ENCODE measurements at places on chromosomes 16 and 17. TPM values are rescaled to one million over a fixed set of nuclear protein-coding genes. Genes with fewer than 3 reads are reported as not detected.

DNA sequence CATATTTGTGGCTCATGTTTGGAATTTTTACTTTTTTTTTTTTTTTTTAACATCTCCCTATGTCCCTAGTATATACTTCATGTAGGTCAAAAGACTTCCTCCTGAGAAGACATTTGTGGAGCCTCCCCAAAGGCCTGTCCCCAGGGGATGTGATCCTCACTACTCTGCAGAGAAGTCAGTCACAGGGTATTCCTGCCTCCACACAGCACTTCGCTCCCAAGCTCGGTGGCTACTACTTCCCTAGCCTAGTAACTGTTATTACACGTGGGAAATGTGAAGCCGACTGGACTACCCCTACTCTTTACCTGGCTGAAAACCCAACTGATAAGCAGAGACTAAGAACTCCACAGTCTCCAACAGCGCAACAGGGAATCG is 116.8 kb downstream of the HIC1 start:
- DNase-seq, result no peak

GRCh38 chr17:81348097-81349055 is 46.9 kb upstream of the BAHCC1 start:
- DNase-seq, result no peak

DNA sequence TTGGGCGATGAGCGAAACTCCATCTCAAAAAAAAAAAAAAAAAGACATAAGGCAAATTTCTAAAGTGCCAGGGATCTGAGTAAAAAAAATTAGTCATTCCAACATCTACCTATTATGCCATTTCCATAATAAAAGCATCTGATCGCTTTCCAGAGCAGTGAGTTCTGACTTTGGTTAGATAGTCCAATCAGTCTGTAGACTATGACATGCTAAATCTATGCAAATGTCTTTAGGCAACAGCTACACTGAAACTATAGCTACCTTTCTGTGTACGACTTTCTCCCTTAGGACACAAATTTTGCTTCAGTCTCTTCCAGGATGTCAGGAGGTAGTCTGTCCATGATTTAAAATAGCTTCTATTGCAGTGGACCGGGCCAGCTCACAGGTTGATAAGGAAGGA is 58.9 kb upstream of the ARHGAP44 start:
- no peak for DNase-seq

DNA sequence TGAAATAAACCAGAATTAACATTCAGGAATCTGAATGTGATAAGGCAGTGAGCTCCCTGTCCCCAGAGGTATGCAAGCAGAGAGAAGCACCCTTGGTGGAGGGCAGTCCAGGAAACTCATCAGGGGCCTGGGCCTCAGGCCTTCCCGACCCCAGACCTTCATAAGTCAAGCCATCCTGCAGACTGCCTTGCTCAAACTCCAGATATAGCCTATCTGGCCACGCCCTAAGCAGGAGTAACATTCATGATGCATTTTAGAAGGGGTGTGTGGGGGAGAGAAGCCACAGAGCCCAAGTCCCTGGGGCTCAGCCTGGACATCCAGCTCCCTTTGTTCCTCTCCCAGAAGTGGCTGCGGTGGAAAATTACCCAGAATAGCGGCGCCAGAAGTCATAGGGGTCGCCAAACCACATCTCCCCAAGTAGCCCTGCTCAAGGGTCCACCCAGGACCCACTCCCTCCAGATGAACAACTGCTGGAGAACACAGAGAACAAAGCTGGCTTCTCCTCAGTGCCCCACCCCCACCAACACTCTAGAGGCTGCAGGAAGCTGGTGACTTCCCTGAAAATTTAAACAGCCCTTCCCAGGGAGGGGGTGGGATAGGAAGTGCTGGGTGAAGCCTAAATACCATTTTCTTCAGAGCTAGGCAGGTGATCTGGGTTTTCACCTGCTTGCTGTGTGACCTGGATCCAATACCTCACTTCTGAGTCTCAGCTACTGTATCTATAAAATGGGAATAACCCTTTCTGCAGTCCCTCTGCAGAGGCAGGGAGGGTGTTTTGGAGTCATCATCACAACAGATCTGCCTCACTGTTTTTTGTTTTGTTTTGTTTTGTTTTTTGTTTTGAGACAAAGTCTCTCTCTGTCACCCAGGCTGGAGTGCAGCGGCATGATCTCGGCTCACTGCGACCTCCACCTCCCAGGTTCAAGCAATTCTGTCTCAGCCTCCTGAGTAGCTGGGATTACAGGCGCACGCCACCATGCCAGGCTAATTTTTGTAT is 1.5 kb upstream of the SREBF1 start:
- peak; percentile 86 for DNase-seq

The HOXB5 gene
- 0.40 TPM for total RNA-seq

- DNase-seq, result peak; percentile 76
Measured at GRCh38 chr17:57408071-57408811, 151.9 kb downstream of the MSI2 start.

- peak; percentile 68 for DNase-seq
Measured at GRCh38 chr16:14309906-14310305, 238.8 kb downstream of the MRTFB start.

The IRX6 gene
- not detected for total RNA-seq

The CACNG4 gene
- total RNA-seq, result 2.4 TPM

DNA sequence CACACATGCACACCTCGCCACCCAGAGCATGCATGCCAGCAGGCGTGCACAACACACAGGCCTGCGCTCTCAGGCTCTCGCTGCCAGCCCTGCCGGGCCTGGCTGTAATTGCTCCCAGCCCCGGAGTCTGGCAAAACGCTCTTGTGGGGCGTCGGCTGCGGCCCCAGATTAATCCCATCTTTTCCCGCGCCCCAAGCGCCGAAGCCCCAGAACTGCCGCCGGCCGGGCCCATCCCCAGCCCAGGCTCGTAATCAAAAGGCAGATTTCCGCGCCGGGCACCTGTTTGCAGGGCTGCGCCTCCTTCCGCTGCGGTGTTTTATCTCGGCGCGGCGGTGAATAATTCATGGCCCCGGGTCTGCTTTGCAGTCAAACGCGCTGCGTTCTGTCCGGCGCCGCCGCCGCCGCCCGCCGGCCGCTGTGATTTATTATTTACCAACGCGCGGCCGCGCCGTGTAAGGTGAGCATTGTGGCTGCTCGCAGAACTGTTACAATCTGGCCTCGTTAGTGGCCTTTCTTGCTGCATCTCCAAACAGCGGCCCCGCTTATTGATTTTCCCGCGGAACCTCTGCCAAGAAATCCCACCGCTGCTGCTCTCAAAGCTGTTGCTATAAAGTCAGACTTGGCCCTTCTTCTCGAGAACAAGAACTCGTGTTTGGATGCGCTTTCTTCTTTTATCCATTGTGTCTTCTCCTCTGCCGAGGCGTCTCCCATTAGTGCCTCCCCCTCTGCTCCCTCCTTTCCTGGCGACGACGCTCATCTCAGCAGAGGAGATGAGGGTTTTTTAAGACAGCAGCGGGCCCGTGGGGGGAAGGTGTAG is 126.1 kb downstream of the IRX5 start:
- no peak for DNase-seq

The CD300H gene
- not detected for total RNA-seq

DNA sequence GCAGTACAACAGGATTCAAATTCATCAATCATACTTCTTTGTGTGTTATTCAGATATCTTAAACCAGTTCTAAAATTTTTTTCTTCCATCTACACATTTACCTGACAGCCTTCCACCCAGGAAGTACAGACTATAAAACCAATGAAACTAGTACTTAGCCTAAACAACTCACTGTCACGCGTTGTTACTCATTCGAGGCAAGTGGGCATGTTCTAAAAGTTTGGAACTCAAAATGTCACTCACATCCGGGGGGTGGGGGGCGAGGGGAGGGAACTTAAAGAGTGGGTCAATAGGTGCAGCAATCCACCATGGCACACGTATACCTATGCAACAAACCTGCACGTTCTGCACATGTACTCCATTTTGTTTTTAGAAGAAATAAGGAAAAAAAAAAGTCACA is 90.4 kb upstream of the PLEKHM1 start:
- no peak for DNase-seq

GRCh38 chr16:9797306-9797705 is 384.9 kb downstream of the GRIN2A start:
- peak; percentile 74 for DNase-seq

DNA sequence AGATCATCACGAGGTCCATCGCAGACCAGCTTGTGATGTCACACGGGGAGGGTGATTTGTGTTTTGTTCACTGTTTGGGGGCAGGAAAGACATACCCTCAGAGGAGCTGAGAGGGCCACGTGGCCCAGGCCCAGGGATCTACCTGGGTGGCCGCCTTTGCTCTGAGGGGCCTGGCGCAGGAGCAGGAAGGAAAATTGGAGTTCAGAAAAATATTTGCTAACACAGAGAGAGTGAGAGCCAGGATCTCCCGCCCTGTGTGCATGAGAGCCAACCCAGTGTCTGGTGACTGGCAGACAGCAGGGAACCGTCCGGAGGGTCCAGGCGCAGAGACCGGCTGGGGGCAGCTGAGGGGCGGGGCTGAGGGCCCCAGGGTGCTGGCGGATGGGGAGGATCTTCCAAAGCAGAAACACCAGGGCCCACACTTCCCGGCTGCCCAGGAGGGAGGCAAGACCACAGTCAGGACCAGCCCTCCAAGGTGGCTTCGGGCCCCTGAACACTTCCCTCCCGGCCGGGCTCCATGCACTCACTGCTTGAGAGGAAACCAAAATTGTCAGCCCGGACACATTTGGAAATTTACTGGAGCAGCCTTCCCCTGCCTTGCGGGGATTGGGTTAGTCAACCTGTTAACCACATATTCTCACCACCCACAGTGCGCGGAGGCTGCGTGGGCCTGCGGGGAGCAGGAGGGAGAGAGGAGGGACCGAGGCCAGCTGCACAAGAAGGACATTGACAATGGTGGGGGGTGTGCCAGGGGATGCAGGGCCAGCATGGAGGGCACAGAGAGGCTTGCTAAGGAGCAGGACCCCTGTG is 52.6 kb downstream of the RBFOX3 start:
- DNase-seq, result no peak

DNA sequence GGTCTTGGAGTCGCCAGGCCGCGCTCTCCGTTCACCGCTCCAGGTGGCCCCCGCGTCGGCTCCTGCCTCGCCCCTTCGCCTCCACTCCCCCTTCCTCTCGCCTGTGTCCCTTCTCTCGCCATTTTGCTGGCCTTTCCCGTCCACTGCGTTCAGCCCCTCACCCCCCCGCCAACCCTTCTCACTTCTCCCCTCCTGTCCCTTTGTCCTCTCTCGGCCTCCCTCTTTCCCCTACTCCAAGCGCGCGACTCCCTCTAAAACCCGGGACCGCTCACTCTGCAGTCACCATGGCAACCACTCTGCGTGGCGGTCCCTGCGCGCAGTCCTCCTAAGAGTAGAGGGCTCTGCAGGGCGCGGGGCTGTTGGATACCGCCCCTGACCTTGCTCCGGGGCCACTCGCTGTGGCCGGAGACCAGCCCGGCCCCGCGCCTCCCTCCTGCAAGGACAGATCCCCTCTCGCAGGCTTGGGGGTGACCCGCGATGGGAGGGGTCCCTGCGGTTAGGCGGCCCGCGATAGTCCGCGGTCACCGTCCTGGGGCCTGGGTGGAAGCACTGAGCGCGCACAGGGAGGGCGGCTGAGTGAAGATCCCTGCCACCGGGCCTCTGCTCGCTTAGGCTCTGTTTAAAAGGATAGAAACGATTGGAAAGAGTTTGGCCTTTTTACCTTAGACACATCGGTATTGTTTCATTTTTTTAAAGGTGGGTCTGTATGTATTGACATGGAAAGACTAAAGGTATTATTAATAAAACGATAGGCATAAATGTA is 454 bp downstream of the CCDC40 start:
- peak; percentile 30 for DNase-seq

The SMIM5 gene
- total RNA-seq, result 2.3 TPM

The HSPB9 gene
- total RNA-seq, result not detected

The SRCIN1 gene
- total RNA-seq, result 1.8 TPM

The TMEM238L gene
- not detected for total RNA-seq

- no peak for DNase-seq
Measured at GRCh38 chr16:1505912-1506311, 12.8 kb downstream of the TELO2 start.

The NOG gene
- total RNA-seq, result 30.6 TPM

DNA sequence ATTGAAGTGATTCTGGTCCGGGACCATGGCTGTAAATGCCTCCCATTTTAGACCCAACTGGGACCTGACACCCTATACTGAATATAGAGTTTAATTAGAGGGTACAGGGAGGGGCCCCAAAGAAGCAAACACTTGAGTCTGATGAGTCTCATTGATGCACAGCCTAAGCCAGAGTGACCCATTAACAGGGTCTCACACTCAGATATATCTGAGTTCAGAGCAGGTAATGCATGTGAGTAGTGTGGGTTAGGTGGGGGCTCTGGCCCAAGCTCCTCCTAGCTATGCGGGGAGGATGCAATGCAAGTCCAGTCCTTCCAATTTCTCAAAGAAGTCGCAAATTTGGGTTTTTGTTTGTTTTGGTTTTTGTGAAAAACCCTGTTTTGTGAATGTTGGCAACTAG is 17.1 kb upstream of the MARCHF10 start:
- DNase-seq, result no peak

The TAT gene
- not detected for total RNA-seq

GRCh38 chr17:27572665-27573064 is 58.3 kb upstream of the LGALS9 start:
- DNase-seq, result no peak

DNA sequence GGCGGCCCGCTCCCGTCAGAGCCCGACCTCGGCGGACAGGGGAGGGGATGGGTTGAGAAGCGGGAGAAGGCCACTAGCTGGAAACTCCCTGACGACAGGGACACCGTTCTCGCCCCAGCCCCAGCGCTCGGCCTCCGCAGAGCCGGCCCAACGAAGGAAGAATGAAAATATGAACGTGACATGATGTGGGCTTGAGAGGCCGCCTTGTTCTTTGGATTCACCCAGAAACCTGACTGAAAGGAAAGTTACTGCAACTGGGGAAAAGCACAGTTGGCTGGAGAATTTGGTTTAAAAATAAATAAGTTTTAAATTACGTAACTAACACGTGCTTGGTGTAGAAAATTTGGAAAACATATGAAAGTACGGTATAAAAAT is 21.1 kb downstream of the NPTX1 start:
- peak; percentile 54 for DNase-seq

The RNF43 gene
- 3.8 TPM for total RNA-seq

The GPRC5C gene
- 210 TPM for total RNA-seq

DNA sequence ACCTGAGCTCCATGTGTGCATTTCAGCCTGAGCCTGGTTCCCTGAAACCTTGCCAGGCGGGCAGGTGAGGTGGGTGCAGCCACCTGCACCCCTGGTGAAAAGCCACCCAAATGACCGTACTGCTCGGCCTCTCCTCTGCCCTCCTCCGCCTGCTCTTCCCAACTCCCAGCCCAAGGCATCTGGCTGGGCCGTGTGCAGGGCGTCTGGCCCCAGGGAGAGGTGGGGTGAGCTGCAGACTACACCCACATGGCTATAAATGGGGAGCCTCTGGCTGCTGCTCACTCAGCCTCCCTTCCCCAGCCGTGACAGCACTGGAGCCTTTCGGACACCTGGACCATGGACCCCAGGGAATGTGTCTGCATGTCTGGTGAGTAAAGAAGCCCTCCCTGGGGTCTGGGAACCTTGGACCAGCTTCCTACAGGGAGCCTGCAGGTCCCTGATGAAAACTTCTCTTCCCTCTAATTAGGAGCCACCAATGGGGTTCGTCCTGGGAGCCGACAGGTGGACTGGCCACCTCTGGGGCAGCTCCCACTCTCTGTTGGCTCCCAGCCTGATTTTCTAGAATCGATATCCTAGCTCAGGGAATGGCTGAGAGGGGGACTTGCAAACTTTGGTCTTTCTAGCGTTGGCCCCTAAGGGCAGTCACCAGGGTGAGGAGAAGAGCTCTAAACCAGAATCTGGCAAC is at the start of gene MT4:
MT4 (plus strand) TSS at position 281 of the 685 bp plus-strand sequence; CDS start at position 337, 56 bp downstream.
- DNase-seq, result no peak

Data from PC-3 (cell line).